ENCODE measurements at places on chromosomes 7 and 10.

- DNase-seq = no peak
These were observed 89.1 kb upstream of the LRRTM3 start for GRCh38 chr10:66836771-66837170.

GRCh38 chr7:33706771-33707200 lies 198.6 kb upstream of the BMPER start:
- DNase-seq = no peak

DNA sequence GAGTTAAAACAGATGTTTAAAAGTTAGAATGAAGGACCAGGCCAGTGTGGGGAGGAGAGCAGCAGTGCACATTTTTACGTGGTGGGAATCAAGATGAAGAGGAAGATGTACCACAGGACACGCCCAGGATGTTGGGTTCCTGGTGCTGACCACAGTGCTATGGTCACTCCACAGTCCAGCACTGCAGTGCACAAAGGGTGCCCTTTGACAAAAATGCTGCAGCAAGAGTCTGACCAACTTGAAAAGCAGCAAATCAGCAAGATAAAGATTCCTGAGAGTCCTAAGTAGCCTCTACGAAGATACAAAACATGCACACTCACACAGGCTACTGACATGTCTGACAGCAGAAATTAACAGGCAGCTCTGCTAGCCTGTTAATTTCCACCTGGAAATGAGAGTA lies 107.1 kb downstream of the PIP4K2A start:
- no peak for DNase-seq

GRCh38 chr10:13990392-13990805 lies 340.3 kb downstream of the FRMD4A start:
- DNase-seq = no peak

- no peak for DNase-seq
These were observed 61.9 kb upstream of the CACUL1 start for GRCh38 chr10:118816471-118817168.

GRCh38 chr10:31033147-31033546 lies 1.5 kb upstream of the ZNF438 start:
- DNase-seq = no peak

- no peak for DNase-seq
These were observed 26.2 kb downstream of the IKZF1 start for GRCh38 chr7:50330696-50331095.

GRCh38 chr10:48572414-48572813 lies 32.5 kb downstream of the ARHGAP22 start:
- DNase-seq = no peak

- DNase-seq = no peak
These were observed 42.5 kb upstream of the BTRC start for GRCh38 chr10:101311185-101312066.

DNA sequence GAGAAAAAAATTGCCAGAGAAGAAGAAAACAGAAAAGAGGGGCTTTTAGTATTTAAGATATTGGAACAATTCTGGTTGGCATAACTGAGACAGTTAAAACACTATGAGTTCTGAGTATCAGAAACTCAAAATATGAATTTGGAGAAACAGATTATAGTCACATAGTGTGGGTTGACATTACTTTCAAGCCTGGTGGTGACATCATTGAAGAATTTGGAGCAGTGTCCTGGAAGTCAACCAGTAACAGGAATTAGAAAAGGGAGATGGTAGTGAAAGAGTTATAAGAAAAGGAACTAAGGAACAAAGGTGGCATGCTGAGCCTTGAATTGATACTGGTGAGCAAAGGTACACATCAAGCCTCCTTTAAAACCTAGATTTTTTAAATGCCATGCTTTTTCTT lies 88.2 kb downstream of the ZNF438 start:
- DNase-seq = no peak

DNA sequence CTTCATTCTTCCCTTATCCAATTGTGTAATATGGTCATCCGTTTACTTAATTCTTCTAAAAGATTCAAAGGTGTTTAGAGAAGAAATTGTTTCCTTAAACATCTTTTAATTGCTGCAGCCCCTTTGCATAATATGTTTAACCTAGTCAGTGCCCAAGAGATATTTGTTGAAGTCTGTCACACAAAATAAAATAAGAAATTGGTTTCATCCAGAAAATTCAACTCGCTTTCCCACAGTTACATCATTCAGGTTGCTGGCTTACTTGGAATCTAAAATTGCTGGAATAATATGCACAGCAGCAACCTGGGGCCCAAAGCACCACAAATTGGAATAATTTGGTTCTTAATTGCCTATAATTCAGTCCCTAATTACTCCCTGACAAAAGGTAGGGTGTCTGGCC lies 155.1 kb upstream of the ETV1 start:
- DNase-seq = no peak

DNA sequence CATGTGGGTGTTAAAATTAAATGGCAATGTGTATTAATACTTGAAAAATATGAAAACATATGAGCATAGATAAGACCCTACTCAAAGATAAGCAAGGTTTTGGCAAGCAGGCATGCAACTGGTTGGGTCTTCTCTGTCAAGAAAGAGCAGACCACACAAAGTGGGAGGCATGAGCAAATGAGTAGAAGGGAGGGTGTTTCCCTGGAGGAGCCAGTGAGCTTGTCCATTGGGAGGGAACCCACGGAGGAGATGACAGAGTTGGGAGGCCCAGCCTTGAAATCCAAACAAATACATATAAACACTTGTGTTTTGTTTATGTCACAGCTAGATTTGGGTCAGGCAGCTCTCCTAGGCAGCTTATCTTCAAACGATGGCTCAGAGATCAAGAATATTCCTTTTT lies 134.5 kb upstream of the CXCL12 start:
- no peak for DNase-seq
